GM12891 (cell line): ENCODE measurements at places on chromosomes 1 and 21.

DNA sequence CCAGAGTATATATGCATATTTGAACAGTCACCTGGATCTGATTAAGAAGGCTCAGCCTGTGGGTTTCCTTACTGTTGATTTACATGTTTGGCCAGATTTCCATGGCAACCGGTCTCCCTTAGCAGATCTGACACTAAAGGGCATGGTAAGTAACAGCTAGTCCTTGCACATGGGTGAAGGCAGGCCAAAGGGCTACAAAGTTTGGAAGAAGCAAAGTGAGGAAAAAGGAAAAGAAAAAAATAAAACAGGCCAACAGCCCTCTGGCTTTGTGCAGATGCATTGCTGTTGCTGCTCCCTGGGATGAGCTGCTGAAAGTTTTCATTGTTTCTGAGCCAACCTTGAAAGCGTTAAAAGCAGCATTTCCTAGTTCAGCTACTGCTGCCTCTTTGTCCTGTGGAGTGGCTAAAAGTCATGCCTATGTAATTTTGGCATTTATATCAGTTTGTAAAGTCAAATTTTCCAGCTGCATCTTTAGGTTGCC, 176.5 kb upstream of the HOOK1 start:
- no peak for DNase-seq

DNA sequence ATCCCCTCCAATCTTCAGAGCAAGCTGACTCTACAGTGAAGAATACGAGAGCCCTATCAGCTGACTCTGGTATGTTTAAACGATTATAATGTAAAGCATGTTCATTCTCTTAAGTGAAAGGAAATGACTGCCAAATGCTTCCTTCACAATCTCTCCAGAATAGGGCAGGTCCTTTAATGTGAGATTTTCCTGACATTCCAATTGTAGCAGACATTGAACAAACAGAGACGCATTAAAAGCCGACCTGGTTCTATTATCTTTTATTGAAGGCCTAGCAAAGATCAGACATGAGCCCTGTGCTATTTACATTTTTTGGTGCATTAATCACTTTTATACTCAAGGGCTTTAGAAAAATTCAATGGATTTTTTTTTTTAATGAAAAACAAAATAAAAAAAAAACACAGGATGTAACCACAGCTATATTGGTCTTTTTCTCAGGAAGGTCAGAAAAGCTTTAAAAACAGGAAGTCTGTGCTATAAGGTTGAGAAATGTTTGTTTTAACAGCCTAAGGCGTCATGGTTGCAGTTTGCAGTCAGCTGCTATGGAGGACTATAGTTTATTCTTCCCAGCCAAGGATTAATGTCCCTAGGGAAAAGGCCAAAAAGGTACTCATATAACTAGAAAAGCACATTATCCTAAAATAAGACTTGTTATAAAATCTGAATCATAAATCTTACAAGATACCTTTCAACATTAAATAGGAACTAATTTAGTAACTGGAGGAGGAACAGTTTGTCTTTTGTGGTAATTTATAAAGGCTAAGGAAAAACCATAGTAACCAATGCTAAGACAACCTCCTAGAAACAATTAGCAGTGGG, 104.8 kb downstream of the RERE start:
- no peak for DNase-seq

- DNase-seq: no peak
These were observed 271.7 kb downstream of the DUSP10 start for GRCh38 chr1:221470000-221470698.

DNA sequence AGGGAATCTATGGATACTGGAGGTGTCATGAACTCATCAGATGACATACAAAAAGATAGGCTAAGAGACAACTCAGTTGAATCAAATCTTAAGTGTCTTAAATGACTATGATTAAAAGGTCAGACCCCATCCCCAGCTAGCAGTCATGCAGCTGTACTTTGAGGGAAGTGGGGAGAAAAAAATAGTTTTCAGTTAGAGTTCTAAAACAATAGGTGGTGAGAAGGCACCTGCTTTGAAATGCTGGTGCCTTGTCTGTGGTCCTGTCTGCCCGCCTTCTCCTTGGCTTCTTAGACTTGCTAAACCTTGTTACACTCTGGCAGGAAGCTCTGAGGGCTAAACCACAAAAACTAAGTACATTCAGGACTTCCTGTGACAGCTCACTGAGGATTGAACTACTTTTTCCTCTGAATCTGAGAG, 15.3 kb downstream of the CD2 start:
- peak; percentile 23 for DNase-seq

DNA sequence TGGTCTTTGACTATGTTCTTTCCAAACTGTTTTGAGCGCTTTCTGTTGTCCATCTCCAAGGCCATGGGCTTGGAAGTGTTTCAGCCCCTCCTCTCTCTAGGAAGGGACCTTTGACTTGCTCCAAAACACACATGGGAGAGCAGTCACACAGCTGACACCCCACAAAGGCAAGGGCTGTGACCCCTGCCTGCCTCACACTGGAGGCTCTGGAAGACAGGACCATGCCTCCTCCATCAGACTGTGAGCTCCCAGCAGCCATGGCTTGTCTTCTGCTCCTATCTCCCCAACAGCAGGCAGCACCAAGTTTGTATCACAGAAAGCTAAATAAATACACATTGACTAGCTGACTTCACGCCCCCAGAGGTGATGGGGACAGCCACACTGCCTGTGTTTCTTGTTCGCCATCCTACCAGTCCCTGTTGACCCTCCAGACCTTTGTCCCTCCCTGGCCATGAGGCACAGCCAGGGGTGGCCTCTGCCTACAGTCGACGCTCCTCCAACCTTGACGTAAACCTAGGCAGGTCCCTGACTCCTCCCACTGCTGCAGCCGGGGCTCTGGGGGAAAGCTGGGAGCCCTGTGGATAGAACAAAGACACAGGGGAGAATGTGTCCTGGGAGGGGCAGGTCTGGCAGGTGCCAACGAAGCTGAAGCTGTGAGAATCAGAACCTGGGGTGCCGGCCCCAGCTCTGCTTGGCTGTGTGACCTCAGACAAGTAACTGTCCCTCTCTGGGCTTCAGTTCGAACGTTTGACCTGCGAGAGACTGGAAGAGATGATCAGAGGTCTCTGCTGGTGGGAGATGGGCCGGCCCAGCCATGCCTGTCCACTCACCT, 4.8 kb downstream of the PLA2G2F start:
- no peak for DNase-seq

GRCh38 chr1:30384286-30385245, 338.8 kb downstream of the MATN1 start:
- no peak for DNase-seq

- peak; percentile 39 for DNase-seq
These were observed 643 bp downstream of the CFAP298 start for GRCh38 chr21:32611471-32611997.

- peak; percentile 27 for DNase-seq
These were observed 182.2 kb downstream of the DHRS3 start for GRCh38 chr1:12435639-12436344.
